Tongue (tissue), 3 donors: ENCODE measurements at places on chromosomes 6 and 20. TPM values are rescaled to one million over a fixed set of nuclear protein-coding genes. Genes with fewer than 3 reads are reported as not detected.

BPIFB1 gene
- 158 TPM for total RNA-seq

KIF25 gene
- 0.82 TPM for total RNA-seq

CAGE1 gene
- 0.21 TPM for total RNA-seq

SCUBE3 gene
- total RNA-seq = 1.3 TPM

ADGRF4 gene
- total RNA-seq = 2.6 TPM

HLA-DPB1 gene
- 9.9 TPM for total RNA-seq

CNR1 gene
- total RNA-seq = 0.51 TPM

GLP1R gene
- 0.72 TPM for total RNA-seq

CENPW gene
- total RNA-seq = 3.8 TPM

TRIM15 gene
- total RNA-seq = not detected

PTPRK gene
- total RNA-seq = 46.3 TPM

QRSL1 gene
- total RNA-seq = 26.6 TPM

EFCAB8 gene
- 2.3 TPM for total RNA-seq

CCND3 gene
- total RNA-seq = 20.3 TPM

GRM4 gene
- 0.51 TPM for total RNA-seq

SLC22A7 gene
- not detected for total RNA-seq

MED20 gene
- total RNA-seq = 26.6 TPM

TEAD3 gene
- 19.4 TPM for total RNA-seq

RNF39 gene
- total RNA-seq = 1.8 TPM

POLR1H gene
- 12.5 TPM for total RNA-seq

AKAP7 gene
- 20.3 TPM for total RNA-seq

MAPK13 gene
- 12.2 TPM for total RNA-seq

ZNF311 gene
- total RNA-seq = 1.5 TPM
